ENCODE measurements at places on chromosomes 11 and 22. TPM values are rescaled to one million over a fixed set of nuclear protein-coding genes. Genes with fewer than 3 reads are reported as not detected.

The C22orf31 gene
- total RNA-seq = not detected

The KRTAP5-8 gene
- total RNA-seq = not detected

The CYP2D6 gene
- 6.6 TPM for total RNA-seq

The DTX4 gene
- total RNA-seq = 0.70 TPM

The SLC25A1 gene
- total RNA-seq = 34.3 TPM

Measured in activated T-cell treated with anti-CD3 and anti-CD28 coated beads, Interleukin-2, amount 50 U/mL, for 72 hours (primary cell).